Tibial nerve (tissue), 4 donors: ENCODE measurements at places on chromosomes 7 and 10. TPM values are rescaled to one million over a fixed set of nuclear protein-coding genes. Genes with fewer than 3 reads are reported as not detected.

DNA sequence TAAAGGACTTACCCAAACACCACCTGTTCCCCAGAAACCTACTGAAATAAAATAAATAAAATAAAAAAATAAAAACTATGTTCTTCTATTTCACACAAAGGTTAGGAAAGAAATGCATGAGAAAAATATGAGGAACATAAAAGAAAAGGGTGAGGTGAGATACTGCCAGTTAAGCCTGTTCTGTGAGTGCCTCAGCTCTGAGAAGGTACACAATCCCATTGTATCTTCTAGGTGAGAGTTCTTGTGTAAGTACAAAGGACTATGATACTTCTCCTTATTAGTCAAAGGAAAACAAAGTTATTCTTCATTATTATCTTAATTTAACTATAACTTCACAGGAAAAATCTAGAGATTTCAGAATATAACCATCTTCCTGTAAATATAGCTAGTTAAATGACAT lies 86.0 kb downstream of the ATE1 start:
- DNase-seq: no peak
- H3K36me3 ChIP-seq: no peaks in the 10 kb centered on the region
- H3K27me3 ChIP-seq: no peaks in the 10 kb centered on the region
- H3K27ac ChIP-seq: no peak overlapping the region
- no peaks in the 10 kb centered on the region for H3K4me1 ChIP-seq

DNA sequence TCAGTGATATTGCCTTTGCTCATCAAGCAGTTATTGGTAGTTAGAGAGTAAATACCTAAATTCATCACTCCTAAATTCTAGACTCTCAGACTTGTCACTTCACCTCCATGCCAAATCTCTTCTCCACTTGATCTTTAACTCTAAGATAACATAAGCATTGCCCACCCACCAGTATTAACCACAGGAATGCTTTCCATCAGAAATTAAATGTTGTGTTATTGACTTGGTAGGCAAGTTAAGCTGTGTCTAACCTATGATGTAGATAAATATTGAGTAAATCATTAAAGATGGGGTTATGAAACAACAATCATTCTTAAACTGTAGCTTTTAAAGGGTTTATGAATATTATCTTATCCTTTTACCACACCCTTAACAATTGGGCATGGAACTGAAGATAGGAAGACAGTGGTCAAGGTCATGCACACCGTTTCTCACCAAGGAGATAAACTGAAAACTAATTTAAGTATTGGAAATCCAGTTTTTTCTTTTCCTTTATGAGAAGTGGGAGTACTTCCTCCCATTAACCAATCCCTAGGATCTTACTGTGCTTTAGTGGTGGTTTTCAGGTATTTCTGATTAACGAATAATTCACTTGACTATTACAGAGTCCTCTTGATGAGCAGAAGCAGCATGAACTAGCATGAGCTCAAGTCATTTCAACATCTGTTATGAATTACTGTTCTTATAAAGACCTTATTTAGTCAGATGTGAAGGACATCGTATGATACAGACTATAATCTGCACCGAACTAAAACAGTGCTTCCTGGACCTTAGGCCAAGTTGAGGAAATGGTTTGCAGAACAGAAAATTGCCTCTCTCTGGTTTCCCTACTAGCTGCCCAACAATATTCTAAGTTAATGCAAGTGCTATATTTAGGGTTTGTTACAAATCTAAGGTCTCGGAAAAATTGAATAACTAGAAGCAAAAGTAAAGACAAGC lies 142.0 kb downstream of the LCOR start:
- peaks cover 8% of the 10 kb centered on the region for H3K4me1 ChIP-seq
- H3K4me3 ChIP-seq: no peak overlapping the region

DNA sequence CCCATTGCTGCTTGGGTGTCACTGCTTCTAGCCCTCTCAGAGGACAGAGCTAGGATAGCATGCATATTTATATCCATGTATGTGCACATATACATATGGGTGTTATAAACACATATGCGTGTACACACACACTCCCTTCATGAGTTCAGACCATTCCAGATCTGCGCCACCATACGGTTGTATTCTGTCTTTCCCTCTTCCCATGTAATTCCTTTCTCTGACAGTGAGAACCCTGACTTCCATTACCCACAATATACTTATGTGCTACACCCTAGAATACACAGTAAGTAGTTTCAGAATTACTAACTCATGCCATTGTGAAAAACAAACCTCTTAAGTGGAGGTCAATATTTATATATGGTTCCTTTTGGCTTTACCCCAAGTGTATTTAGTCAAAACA lies 116.6 kb upstream of the SAMD8 start:
- H3K36me3 ChIP-seq: peaks cover 51% of the 10 kb centered on the region
- H3K27me3 ChIP-seq: no peaks in the 10 kb centered on the region
- DNase-seq: no peak
- H3K4me3 ChIP-seq: no peak overlapping the region
- no peak overlapping the region for H3K27ac ChIP-seq

GRCh38 chr10:72186258-72186981 lies 29.4 kb upstream of the ANAPC16 start:
- H3K27me3 ChIP-seq: no peaks in the 10 kb centered on the region
- no peak overlapping the region for H3K4me3 ChIP-seq
- no peaks in the 10 kb centered on the region for H3K36me3 ChIP-seq
- DNase-seq: peak; percentile 25
- H3K4me1 ChIP-seq: no peaks in the 10 kb centered on the region

DNA sequence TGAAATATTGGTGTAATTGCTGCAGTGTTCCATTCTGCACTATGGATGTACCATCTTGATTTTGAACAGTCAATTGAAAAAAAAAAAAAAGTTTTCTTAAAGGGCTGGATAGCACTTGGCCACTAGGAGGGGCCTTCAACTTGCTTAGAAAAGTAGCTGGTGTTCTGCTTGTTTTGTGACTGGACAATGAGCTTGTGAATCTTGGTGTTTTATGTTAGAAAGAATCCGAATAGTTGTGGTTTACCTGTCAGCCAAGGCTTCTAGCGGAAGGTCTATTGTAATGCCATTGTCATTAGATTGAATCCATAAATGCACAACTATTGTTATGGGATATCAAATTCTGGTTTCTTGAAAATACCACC lies 77.1 kb downstream of the BMPER start:
- no peak for DNase-seq
- no peaks in the 10 kb centered on the region for H3K4me1 ChIP-seq
- H3K36me3 ChIP-seq: no peaks in the 10 kb centered on the region
- H3K4me3 ChIP-seq: no peak overlapping the region
- no peaks in the 10 kb centered on the region for H3K27me3 ChIP-seq

GRCh38 chr7:20064974-20065862 lies 152.0 kb downstream of the MACC1 start:
- no peaks in the 10 kb centered on the region for H3K36me3 ChIP-seq
- no peaks in the 10 kb centered on the region for H3K27me3 ChIP-seq
- no peak overlapping the region for H3K27ac ChIP-seq
- no peaks in the 10 kb centered on the region for H3K4me1 ChIP-seq
- DNase-seq: no peak

DNA sequence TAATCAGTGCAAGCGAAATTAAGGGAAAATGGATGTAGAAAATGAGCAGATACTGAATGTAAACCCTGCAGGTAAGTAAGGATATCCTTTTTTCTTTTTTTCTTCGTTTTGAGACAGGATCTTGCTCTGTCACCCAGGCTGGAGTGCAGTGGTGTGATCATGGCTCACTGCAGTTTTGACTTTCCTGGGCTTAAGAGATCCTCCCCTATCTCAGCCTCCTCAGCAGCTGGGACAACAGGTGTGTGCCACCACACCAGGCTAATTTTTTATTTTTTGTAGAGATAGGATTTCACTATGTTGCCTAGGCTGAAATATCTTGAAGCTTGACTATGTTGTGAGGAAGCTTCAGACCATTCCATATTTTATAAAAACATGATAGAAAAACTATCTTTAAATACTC lies 4.3 kb downstream of the PDCD4 start:
- H3K4me3 ChIP-seq: no peak overlapping the region
- H3K4me1 ChIP-seq: no peaks in the 10 kb centered on the region
- no peaks in the 10 kb centered on the region for H3K27me3 ChIP-seq
- H3K27ac ChIP-seq: no peak overlapping the region

CCNJ gene
- total RNA-seq: 2.4 TPM

ANKRD2 gene
- total RNA-seq: 1.0 TPM
